ENCODE measurements at places on chromosomes 12 and 14.
A peak's percentile ranks its signal among the peaks of the same experiment; 100 is the strongest.

GRCh38 chr14:22478670-22479069, 110.4 kb downstream of the DAD1 start:
- no peak for DNase-seq

DNA sequence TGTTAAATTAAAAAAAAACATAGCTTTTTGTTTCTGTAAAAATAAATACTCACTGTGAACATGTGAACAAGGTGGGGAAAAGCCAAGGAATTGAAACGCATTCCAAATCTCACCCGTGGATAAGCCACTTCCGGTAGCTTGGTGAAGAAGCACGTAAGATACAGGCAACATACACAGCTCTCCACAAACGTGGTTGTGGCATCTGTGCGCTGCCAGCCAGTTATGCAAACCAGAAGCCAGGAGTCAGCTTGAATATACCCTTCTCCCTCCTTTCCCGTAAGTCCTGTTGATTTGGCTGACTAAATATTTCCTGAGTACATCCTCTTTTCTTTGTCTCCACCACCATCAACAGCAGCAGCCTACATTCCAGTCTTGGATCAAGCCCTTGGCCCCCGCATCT, 486.2 kb downstream of the VRK1 start:
- DNase-seq, result no peak

DNA sequence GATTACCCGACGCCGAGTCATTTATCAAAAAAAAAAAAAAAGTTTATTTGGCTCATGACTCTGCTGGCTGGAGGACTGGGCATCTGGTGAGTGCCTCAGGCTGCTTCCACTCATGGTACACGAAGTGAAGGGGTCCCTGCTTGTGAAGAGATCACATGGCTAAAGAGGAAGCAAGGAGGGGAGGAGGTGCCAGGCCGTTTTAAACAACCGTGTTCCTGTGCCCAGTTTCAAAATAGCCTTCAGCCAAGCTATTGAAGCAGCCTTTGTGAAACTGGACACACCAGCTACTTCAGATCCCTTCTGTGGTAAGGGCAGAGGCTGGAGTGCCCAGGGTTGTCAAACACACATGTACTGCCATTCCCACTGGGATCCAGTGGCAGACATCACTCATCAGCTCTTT, 7.6 kb downstream of the POP5 start:
- no peak for DNase-seq

- no peak for DNase-seq
Observed at GRCh38 chr14:64060648-64061096, 207.9 kb downstream of the SYNE2 start.

GRCh38 chr14:61584331-61584741, 111.0 kb upstream of the HIF1A start:
- DNase-seq, result no peak

GRCh38 chr12:38137716-38138115, 178.9 kb upstream of the ALG10B start:
- DNase-seq, result no peak

DNA sequence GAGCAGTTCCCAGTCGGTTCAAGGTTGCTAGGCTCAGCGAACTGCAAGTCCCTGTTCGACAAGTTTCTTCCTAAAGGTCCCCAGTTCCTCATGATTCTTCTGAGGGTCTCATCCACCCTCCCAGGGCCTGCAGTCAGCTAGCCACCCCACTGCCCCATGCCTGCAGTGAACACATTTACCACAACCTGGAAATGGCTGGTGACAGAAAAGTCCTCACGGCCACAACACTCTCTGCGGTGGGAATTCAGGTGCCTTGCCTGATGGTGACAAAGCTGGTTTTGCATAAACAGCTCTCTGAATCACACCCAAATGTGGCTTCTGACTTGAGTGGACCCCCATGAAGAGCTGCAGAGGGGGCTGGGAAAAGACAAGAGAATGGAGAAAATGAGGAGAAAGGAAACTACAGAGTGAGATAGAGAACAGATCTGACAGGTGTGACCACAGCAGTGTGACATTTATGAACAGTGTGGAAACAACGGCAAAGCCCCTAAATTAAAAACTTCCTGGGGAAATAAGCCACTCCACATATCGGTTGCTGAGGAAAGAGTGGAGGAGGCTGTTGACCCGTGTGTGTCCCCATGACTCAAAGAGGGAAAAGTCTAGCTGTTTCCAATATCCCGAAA, 1.3 kb upstream of the CD27 start:
- no peak for DNase-seq

DNA sequence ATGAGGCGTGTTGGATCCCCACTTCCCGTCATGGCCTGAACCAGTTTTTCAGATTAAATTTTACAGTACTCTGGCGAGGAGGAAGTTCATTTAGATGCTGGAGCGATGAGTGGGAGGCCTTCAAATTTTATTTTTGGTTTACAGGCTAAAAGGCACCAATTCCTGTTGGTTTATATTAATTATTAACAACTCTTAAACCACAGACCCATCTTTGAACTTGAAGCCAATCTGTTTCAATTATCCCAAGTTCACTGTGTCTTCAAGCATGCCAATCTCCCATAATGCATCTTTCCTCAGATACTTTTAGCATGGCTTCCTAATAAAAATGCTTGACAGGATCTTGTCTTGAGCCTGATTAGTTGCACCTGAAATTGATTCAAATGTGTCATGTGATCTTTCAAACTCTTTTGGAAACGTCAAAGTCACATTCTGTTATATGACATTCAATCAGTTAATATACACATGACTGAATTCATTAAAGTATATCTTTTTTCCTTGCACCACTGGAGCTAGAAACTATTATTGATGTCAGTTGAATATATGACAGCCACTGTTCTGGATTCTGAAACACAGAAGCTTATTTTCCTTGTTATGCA, 641.7 kb upstream of the TMEM132C start:
- DNase-seq, result no peak

GRCh38 chr12:91877456-91878235, 268.0 kb downstream of the BTG1 start:
- peak; percentile 30 for DNase-seq

- DNase-seq, result no peak
Observed at GRCh38 chr14:51603495-51603894, 48.2 kb upstream of the FRMD6 start.

DNA sequence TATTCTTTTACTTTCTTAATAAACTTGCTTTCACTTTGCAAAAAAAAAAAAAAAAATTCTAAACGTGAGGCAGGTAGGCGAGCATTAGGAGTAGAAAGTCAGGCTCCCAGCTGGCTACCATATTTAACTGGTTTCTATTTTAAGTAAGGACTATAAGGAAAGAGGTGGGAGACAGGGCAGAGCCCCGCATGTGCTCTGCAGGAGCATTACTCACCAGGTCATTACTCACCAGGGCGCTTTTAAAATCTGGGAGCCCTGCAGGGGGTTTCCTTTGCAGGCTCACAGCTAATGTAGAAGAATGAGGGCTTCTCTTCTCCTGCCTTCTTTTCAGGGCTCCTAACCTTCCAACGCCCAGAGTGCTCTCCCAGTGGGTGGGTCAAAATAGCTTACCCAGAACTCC, 14.0 kb upstream of the DPF3 start:
- DNase-seq, result no peak

- DNase-seq, result no peak
Observed at GRCh38 chr12:44847403-44847802, 28.7 kb downstream of the NELL2 start.

DNA sequence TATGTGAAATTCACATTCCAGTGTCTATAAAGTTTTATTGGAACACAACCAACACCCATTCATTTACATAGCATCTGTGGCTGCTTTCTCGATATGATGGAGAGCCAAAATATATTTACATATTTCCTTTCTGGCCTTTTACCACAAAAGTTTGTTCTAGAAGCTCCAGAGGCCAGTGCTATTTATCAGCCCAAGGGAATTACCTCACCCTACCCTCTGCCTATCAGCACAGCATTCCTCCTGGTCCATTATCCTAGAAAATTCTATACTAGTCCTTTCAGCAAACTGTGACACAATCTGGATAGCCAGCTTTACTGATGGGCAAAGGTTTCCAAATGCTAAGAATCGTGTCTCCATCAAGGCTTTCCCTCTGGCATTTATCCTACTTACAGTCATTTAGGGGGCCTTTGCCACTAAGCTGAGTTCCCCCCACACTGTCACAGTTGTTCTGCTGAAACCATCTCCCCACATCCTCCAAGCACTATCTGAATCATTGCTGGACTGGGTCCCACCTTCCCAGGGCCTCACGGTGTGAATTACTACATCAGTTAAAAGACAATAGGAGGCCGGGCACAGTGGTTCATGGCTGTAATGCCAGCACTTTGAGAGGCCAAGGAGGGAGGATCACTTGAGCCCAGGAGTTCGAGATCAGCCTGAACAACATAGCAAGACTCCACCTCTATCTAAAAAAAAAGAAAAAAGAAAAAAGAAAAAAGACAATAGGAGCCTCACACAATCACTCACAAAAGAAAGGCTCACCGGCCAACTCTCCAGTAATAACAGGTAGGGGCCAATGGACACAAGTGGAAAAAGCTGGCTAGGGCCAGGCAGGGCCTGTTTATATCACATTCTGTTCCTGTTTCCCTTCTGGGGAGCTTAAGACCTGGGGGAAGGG, 12.1 kb downstream of the SYNE3 start:
- no peak for DNase-seq

GRCh38 chr12:60070552-60070951, 474.7 kb downstream of the SLC16A7 start:
- DNase-seq, result no peak

DNA sequence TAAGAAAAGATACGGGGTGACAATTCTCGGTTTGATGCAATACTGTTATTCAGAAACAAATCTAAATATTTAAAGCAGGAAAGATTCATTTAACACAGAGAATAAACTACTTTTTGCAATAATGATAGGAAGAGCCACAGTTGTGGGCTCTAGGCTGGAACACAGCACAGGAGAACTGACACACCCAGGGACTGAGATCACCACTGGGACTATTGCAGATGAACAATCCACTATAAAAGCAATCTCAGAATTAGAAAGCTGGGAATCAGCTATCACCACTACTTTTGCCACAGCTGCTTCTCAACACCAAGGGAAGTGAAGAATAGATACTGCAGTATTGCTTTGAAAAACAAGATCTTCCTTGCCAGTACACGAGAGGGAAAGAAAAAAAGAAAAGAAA, 4.1 kb upstream of the PIK3C2G start:
- no peak for DNase-seq
